ENCODE measurements at places on chromosomes 11 and 22. TPM values are rescaled to one million over a fixed set of nuclear protein-coding genes. Genes with fewer than 3 reads are reported as not detected.

OR52I2 gene
- total RNA-seq = not detected

SCUBE2 gene
- not detected for total RNA-seq

BIK gene
- 20.0 TPM for total RNA-seq

STK33 gene
- 2.4 TPM for total RNA-seq

HTR3B gene
- total RNA-seq = not detected

MMP7 gene
- 1.1 TPM for total RNA-seq

UBQLN3 gene
- not detected for total RNA-seq

E2F8 gene
- total RNA-seq = 2.1 TPM

OR2AG2 gene
- total RNA-seq = 0.07 TPM

TMEM121B gene
- not detected for total RNA-seq

TENM4 gene
- total RNA-seq = 4.2 TPM

USH1C gene
- not detected for total RNA-seq

ARHGEF17 gene
- total RNA-seq = 11.6 TPM

CASTOR1 gene
- 32.7 TPM for total RNA-seq

TMEM191C gene
- total RNA-seq = 1.5 TPM

B4GALNT4 gene
- 82.5 TPM for total RNA-seq

LIPT2 gene
- total RNA-seq = 4.4 TPM

DLG2 gene
- total RNA-seq = 0.19 TPM

APOA5 gene
- total RNA-seq = not detected

MYRF gene
- total RNA-seq = 1.6 TPM

KCNJ1 gene
- total RNA-seq = 0.07 TPM

Data from airway epithelial cell (primary cell).